ENCODE measurements at places on chromosomes 6 and 20.

DNA sequence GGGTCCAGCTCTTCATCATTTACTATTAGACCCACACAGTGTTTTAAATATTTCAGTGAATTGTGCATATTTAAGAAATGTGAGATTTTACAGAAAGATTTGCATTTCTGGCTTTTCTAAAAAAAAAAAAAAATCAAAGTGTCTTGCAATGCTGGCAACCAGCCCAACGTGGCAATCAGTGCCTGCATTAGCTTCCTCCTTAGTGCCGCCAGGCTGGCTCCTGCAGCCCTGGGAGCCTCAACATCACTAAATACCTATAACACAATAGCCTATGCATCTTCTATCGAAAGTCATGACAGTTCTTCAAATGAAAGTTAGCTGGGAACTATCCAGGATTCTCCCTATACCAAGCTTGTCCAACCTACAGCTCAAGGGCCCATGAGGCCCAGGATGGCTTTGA is 9.4 kb upstream of the CD93 start:
- DNase-seq, result no peak

DNA sequence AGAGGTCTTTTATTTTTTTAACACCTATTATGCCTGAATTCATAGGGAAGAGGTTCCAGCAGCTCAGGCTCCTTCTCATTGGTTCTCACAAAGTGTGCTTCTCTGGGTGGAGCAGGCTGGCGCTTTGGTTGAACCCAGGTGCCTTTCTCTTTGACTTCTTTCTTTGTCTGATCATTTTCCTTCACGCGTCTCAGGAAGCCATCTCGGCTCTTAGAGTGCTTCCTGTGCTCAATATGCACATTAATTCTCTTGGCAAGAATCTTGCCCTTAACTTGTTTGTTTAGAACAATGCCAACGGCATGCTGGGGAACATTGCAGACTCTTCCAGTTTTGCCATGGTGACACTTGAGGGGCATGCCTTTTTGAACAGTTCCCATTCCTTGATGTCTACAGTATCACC is 44.2 kb upstream of the RNF24 start:
- DNase-seq, result no peak

GRCh38 chr6:27755768-27756167 is 156.4 kb downstream of the OR2B2 start:
- DNase-seq, result no peak

GRCh38 chr20:37890643-37891042 is 12.3 kb upstream of the VSTM2L start:
- DNase-seq, result no peak

DNA sequence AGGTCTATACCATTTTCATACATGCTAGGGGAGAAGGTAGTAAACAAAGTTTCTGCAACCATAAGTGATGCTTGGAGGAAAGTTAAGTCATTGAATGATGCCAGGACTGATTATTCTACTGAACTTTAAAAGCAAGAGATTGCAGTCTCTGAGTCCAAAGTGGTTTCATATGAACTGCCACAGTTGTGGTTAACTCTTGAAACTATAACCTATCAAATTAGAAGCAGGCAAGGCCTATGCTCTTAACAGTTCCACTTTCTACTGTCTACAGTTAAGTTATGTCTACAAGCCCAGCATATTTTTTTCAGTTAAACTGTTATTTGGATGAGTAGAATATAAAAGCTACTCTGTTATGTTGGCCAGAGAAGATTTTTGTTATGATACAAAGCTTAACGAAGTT is 326.5 kb upstream of the RUNX2 start:
- DNase-seq, result no peak

DNA sequence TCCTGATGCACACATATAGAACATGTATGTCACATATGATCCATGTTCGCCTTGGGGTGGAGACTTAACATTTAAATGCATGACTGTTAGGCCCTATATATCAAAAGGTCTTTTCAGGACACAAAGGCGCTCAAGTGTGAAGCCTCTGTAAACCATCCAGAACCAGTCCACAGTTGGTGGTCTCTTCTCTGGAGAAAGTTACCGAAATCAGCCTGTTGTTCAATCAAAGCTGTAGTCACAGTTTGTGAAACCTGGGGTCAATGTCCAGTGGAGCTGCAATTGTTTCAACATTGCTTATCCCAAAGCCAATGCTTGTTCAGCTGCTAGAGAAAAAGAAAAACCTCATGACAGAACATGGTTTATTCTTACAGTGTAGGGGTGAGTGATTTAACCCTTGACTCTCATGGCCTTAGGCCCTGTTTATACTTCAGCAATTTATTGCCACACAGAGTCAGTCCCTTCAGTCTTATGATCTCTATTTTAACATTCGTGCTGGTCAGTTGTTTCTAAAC is 193.6 kb upstream of the CST7 start:
- DNase-seq, result no peak

DNA sequence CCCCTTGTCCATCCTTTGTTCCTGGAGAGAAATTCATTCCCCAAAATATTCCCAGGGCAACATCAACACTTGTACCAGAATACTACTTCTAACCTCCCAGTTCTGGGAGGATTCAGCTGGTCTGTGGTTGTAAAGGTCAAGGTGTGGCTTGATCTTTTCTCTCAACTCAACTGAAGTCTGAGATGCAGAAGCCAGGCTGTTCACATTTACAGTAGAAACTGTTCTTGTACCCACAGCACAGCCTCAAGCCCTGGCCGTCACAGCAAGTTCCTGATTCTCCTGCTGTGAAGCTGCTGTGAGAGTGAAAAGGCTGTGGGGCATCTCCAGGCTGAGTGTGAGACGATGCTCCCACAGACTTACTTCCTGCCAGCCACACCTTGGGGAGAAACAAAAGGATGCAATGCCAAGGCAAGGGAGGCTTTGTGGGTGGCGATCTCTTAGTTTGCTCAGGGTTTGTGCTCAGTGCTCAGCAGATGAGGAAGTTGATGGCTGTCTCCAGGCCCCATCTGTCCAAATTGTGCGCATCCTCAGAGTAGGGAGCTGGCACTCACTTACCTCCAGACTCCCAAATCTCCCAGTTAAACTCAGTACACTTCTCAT is 143.9 kb upstream of the FOXA2 start:
- no peak for DNase-seq

DNA sequence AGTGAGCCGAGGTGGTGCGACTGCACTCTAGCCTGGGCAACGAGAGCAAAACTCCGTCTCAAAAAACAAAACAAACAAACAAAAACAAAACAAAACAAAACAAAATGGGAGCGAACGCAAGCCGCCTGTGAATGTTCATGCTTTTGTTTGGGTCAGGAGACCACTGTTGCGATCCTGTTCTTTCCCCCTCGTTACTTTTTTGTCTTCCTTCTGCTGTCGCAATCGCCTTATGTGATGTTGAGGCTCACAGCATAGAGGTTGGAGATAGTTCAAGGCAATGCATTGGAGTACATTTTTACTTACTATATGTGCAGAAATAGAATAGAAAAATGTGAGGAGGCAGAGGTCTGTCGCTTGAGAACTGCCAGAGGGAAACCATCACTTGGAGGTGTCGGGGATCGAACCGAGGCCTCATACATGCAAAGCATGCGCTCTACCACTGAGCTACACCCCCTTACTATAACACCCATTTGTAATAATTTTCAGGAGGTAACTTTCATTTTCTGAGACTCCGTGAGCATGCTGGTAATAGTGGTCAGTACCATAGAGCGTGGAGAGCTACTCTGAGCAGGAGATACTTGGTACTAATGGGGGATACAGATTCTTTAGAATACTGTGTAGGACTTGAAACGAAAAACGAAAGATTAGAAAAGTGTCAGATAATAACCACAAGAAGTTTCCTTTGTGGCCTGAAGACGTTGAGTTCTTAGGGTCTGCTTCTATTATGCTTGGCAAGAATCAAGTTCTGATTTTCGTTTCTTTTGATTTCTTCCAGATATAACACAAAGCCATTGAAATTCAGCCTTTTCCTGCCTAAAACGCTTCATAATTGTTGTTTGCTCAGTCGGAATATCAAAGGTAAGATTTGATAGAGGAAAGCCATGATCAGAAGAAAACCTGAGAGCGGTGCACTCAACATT is 121.1 kb downstream of the TRIM27 start:
- peak; percentile 41 for DNase-seq

- no peak for DNase-seq
Measured at GRCh38 chr20:42340368-42340767, 722.2 kb upstream of the CHD6 start.

- DNase-seq, result no peak
Measured at GRCh38 chr6:44715188-44715587, 327.7 kb downstream of the CDC5L start.

DNA sequence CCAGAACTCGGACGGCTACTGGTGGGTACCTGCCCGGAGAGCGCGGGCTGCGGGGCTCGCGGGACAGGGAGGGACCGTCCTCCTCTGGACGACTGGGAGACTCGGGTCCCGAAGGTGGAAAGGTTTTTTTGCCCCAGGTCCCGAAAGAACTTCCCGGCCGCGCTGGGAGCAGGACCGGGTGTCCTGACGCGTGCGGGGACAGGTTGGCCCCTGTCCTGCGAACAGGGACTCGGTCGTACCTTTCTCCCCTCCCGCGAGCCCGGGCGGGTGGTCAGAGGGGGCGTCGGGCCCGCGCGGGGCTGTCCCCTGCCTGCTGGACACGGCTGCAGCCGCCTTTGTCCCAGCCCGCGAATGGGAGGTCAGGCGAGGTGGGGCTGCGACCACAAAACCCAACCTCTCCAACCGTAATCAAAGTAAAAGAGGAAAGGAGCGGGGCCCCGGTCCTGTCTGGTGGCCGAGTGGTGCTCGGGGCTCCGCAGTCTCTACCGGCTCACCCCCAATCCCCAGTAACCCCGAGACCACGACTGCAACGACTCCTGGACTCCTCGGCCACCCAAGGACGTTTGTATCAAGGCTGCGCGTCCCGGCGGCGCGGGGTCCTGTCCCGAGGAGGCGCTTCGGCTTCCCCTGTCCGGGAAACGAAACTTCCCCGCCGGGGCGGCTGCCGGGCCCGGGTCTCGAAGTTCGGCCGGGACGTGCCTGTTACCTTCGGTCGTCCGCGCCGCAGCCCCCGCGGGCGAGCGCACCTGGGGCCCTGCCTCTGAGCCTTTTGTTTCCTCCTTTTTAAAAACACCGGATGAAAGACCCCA is 798 bp downstream of the DSP start:
- DNase-seq, result peak; percentile 43

GRCh38 chr6:92779746-92780145 is 639.6 kb downstream of the EPHA7 start:
- DNase-seq, result no peak

- DNase-seq, result no peak
Measured at GRCh38 chr20:32751293-32751692, 8.0 kb upstream of the COMMD7 start.

DNA sequence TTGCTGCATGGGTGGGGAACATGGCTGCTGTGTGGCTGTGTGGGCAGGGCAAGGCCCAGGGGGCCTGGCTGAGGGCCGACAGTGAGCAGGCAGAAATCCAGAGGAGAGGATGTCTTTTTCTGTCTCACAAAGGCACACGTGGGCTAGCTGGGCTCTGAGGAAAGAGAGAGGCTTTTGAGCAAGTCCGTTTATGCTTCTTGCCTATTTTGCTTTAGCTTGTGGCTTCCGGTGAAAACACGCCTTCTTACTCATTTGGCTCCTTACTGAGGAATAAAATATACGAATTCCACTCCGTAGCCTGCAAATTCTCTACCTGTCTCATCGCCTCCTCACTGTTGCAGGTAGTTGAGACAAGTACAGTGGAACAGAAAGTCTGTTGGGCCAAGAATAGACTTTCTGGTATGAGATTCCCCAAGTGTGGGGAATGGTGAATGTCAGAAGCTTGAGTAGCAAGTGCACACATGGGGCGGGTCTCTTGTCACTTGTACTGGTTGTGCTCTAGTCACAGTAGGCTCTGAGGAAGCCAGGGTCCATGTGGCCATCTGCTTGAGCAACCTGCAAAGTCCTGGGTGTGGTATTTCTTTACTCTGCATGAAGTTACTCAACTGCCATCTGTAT is 28.4 kb downstream of the WRNIP1 start:
- DNase-seq, result no peak

DNA sequence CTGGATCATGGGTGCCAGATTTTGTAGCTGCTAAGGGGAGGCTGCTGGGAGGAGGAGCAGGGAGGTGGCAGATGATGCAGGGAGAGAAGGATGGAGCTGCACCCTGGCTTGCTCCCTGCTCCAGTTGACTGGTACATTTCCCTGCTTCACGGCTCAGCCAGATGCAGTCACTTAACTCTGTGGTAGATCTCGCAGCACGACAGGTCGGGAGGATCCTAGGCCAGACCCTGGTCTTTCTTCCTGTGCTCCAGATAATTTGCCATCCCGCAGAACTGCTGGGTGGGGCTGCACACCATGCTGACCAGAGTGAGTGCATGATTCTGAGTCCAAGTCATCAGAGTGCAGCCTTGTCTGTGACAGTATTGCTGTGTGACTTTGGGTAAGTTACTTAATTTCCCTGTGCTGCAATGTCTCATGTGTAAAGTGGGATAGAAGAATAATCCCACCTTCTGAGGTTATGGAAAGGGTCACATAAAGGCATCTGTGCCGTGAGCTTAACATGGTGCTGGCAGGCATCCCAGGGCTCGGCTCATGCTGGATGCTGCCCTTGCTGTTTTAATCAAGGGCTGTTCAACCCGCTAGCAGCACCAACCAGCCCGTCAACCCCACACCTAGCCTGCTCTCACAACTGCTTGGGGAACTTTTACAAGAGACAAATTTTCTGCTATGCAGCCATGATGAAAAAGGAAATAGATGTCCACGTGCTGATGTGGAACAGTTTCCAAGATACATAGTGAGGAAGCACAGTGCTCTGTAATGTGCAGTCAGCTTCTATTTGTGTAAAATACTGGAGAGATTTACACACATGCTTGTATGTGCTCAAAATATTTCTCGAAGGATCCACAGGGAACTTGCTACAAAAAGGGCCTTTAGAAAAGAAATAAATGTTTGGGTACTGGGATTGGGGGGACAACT is 257.9 kb downstream of the CDH26 start:
- no peak for DNase-seq
